Liver (tissue), 10 donors: ENCODE measurements at places on chromosomes 6 and 20. TPM values are rescaled to one million over a fixed set of nuclear protein-coding genes. Genes with fewer than 3 reads are reported as not detected.

Gene THEMIS
- 0.05 TPM for total RNA-seq

Gene GABRR1
- not detected for total RNA-seq

Gene RSPH9
- 0.19 TPM for total RNA-seq

Gene ATAT1
- 3.3 TPM for total RNA-seq

Gene TCP11
- not detected for total RNA-seq

Gene DCDC2
- total RNA-seq = 2.8 TPM

Gene RAB44
- 1.3 TPM for total RNA-seq

Gene TRIM10
- total RNA-seq = 128 TPM

Gene PNPLA1
- total RNA-seq = 0.14 TPM

Gene MYBL2
- not detected for total RNA-seq

Gene XKR7
- total RNA-seq = under 0.01 TPM

Gene TMEM151B
- total RNA-seq = not detected

Gene C6orf15
- total RNA-seq = not detected

Gene C20orf141
- total RNA-seq = not detected

Gene FOXQ1
- not detected for total RNA-seq

Gene FAXC
- total RNA-seq = not detected

Gene TMEM217
- 3.2 TPM for total RNA-seq

Gene ESR1
- total RNA-seq = 0.05 TPM

Gene ANKRD66
- not detected for total RNA-seq

Gene L3MBTL1
- 5.6 TPM for total RNA-seq

Gene SEMG1
- total RNA-seq = not detected

Gene JPH2
- total RNA-seq = 0.09 TPM

Gene CRISP2
- 0.28 TPM for total RNA-seq

Gene TTBK1
- 0.14 TPM for total RNA-seq

Gene WFDC5
- not detected for total RNA-seq

Gene PPP1R3G
- total RNA-seq = 0.33 TPM

Gene RRAGD
- total RNA-seq = 6.7 TPM

Gene LIME1
- 21.2 TPM for total RNA-seq
